MCF 10A (cell line): ENCODE measurements at places on chromosomes 2 and 18.

DNA sequence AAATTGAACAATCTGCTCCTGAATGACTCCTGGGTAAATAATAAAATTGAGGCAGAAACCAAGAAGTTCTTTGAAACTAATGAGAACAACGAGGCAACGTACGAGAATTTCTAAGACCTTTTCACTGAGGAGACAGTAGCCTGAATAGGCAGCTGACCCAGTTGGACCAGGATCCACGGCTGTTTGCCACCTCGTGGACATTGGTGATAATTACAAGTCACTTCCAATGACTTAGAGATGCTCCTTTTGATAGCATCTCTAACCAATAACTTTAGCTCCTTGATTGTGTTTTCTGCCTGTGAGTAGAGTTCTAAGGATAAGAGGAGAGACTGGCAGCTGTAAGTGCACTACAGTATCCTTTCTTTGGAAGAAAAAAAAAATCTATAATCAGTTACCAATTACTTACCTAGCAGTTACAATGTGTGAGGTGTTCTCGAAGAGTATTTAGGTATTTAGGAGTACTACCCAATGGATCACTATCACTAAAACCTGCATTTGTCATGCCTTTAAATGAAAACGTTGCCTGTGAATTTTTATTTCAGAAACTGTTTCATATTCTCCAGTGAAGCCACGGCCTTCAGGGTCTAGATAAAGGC lies 31.3 kb upstream of the CNTNAP5 start:
- peak; percentile 67 for DNase-seq

DNA sequence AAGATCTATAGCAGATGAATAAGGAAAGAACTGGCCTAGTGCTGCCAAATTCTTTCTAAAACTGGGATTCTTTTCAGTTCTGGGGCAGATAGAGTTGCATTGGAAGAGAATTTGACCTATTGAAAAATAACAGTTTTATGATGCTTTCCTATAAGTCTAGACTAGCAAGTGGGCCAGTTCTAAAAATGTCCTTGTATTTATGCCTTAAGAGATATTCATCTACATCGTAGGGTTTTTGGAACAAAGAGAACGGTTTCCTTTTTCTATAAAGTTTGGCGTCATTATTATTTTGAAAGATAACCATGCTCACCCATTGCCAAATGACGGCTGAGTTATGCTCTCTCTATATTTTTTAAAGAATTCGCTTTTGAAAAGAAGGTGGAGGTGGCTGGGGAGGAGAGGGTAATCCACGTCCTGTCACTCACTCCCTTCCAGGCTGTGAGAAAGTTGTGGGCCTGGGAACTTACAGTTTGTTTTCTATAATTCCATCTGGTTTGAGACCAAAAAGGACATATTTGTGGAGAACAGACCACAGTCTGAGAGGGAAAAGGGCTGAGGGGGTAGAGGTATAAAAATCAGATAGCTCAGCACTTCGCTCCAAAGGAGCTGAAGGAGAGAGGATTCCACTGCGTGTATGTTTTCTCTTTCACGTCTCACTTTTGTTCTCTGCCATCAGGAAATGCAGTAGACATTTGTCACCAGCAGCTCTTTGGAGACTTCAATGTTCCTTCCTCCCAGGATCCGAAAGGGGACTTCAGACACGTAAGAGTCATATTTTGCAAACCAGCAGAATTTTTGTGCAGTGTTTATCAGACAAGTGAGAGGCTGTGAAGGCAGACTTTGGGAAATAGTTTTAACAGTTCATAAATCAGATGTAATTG lies 281.9 kb upstream of the FN1 start:
- no peak for DNase-seq

DNA sequence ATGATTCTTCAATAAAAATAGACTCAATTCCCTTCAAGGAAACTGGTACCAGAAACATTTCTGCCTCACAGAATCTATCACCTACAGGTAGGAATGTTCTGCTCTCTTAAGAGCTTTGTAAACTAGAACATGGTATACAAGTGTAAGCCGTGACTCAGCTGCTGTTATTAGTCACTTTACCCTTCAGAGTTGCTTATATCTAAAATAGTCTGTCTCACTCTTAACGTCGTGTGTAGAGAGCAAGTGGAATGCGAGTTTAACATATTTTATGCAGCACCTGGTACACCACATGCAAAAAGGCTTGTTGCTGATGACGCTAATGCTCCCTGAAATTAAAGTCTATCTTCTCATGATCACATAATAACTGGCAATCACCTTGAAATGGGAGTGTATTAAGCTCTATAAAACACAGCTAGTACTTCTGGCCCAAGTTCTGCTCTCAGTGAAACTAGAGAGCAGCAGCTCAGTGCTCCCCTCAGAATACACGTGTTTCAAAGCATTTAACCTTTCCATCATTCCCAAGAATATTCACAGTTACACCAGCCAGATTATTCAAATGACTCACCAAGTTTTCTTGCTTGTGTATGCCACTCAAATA lies 420.0 kb downstream of the ZEB2 start:
- peak; percentile 80 for DNase-seq

DNA sequence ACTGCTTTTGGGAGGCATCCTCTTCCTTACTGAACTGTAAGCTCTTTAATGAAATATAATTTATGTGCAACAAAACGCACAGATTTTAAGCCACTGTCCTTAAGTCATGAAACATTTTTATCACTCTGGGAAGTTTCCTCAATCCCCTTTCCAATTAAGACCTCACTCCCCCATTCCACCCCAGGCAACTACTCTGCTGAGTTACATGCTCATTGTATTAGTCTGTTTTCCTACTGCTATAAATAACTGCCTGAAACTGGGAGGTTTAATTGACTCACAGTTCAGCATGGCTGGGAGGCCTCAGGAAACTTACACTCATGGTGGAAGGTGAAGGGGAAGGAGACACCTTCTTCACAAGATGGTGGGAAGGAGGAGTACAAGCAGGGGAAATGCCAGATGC lies 46.5 kb upstream of the KCNE4 start:
- no peak for DNase-seq

GRCh38 chr2:150733051-150733618 lies 245.7 kb upstream of the RND3 start:
- DNase-seq, result no peak

DNA sequence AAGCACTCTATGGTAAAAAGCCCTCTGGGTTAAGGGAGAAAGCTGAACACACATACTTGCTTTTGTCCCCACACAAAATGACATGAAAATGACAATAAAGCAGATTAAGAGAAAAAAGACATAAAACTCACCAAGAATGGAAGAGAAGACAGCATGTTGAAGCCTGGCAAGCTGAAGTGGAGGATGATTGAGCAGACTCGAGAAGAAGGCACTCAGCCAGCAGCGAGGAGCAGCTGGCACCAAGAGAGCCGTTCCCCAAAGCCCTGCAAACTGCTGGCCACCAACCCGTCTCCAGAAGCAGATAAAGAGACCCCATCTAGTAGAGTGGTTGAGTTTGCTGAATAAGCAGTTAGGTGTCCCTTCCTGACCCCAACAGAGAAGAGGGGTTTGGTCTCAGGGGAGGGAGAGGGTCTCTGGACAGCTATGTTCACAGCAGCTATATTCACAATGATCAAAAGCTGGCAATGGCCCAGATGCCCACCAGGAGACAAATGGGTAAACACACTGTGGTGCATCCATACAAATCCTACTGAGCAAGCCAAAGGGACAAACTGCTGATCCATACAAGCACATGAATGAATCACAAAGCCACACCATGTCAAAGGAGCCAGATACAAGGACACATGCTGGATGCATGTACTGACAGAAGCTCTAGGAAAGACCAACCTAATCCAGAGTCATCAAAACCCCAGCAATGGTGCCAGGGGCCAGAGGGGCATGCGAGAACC lies 36.9 kb downstream of the FAM168B start:
- DNase-seq, result no peak

DNA sequence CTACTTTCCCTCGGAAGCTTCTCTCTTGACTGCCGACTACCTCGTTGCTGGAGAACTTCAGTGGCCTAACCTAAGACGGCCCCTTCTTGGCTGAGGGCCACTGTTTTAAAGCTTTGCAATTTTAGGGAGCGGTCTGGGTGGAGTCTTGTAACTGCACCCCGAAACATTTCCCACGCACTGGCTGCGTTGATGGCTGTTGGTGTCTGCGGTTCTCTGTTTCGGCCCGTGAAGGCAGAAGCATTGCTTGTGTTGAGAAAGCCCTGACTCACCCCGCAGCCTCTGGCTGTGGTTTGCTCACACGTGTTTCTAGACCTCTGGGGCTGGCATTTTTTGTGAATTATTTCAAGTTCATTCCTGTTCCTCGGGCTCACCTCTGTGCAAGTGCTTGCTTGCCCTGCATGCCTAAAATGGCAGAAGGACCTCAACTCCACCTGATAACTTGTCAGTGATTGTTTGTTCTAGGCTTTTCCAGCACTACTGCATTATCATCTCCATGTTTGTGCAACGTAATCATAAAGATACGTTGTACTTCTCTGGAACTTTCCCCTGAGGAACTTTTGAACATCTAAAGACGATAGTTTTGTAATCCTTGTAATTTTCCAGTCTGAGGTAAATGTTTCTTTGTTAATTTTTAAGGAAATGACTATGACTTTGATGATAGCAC lies 94.2 kb upstream of the DLX2 start:
- peak; percentile 99 for DNase-seq
